DMS79 (cell line): ENCODE measurements at places on chromosomes 11 and 22.

GRCh38 chr11:131688048-131688693, 317.8 kb downstream of the NTM start:
- DNase-seq: no peak

GRCh38 chr11:86247608-86248007, 3.1 kb downstream of the EED start:
- no peak for DNase-seq

GRCh38 chr11:2521081-2521732, 76.4 kb downstream of the KCNQ1 start:
- no peak for DNase-seq

- DNase-seq: no peak
These were observed 71.8 kb upstream of the PAX6 start for GRCh38 chr11:31882951-31883392.

GRCh38 chr22:20117633-20118299, 740 bp upstream of the TRMT2A start:
- DNase-seq: no peak

- no peak for DNase-seq
These were observed 45.6 kb downstream of the TRMU start for GRCh38 chr22:46381142-46381541.

GRCh38 chr11:81421251-81421860, 1312.3 kb downstream of the FAM181B start:
- no peak for DNase-seq

DNA sequence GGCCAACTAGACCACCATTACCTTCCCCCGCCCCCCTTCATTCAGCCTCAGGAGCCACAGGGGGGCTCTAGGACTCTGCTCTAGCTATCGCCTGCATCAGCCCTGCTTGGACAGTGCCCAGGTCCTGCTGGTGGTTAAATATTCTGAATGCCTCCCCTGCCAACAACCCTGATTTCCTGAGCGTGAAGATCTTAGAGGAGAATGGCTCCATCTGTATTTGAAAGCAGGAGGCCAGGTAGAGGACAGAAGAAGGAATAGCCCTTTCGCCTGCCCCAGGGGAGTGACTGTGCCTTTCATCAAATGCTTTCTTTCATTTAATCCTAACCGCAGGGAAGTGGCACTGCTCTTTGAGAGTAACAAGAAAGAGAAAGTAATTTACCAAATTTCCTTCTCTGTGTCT, 69.2 kb downstream of the ISX start:
- DNase-seq: no peak

DNA sequence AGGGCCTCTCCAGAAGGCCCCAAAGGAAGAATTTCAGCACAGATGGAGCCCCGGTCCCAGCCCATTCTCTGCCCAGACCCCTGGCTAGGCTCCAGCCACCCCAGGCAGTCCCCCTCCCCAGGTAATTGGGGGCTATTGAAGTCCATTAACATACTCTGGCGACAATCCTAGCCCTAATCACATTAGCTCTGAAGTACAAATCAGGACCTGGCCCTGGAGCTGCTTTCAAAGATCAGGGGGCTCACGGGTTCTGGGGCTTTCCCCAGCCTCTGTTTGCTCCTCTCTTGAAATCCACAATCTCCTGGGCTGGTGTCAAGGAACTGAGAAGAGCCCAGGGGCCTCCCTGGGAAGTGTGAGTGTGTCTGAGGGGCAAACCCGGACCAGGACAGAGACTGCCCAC, 22.3 kb downstream of the FGF4 start:
- DNase-seq: no peak

DNA sequence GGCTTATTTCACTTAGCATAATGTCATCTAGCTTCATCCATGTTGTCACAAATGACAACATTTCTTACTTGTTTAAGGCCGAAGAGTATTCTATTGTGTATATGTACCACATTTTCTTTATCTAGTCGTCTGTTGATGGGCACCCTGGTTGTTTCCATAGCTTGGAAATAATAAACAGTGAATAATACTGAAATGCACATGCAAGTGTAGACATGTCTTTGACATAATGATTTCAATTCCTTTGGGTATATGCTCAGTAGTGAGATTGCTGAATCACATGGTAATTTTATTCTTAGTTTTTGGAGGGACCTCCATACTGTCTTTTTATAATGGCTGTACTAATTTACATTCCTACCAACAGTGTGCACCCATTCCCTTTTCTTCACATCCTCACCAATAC, 508.0 kb downstream of the NELL1 start:
- DNase-seq: no peak

GRCh38 chr22:50057278-50058060, 629 bp downstream of the TTLL8 start:
- no peak for DNase-seq

DNA sequence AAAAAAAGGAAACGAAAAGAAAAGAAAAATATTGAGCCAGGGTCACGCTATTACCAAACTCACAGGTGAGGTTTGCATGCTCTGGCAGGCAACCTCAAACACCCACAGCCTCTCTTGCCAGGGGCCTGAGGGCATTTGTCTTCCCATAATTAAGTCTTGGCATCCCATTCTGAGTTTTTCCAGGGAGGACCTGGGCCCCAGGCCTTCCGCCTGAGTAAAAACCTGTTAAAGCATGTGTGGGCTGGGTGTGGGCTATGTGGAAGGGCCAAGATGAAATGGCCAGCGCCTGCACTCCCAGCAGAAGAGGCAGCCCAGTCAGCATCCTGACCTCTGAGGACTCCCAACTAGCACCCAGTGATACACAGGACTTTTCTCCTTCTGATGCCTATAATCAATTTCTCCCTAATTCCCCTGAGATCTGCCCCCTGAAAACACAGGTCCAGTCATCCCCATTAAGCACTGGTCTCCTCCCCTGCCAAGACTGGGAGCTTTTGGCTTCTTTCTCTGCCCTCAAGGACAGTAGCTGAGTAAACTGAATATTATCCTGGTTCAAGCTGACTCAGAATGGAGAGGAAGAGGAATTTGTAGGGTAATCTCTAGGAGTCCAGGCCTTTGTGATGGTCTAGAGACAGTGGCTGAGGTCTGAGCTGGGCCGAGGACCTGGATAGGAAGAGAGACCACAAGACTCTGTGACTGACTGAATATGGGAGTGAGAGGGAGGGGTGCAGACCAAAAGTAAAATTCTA, 35.6 kb upstream of the ACER3 start:
- peak; percentile 37 for DNase-seq

DNA sequence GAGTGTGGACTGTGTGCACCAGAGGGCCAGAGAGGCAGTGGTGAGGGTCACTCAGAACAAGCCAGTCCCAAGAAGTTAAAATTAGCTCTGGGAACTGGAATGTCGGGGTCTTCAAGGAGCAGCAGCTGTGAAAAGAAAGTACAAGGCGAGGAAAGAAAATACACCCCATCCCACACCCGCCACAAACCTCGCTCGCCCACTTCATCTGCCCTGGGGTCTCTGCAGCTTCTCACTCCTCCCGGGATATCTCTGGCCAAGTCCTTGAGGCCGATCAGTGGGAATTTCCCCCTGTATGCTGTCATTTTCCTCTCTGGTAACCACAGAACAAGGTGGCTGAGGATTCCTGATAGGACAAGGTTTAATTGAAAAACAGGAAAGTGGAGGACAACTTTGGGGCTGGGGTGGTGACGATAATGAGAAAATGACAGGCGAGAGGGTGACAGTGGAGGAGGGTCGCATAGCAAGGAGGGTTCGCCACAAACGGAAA, 36.3 kb upstream of the TIMP3 start:
- no peak for DNase-seq

- DNase-seq: no peak
These were observed 46.9 kb downstream of the MSANTD4 start for GRCh38 chr11:105975128-105975527.

DNA sequence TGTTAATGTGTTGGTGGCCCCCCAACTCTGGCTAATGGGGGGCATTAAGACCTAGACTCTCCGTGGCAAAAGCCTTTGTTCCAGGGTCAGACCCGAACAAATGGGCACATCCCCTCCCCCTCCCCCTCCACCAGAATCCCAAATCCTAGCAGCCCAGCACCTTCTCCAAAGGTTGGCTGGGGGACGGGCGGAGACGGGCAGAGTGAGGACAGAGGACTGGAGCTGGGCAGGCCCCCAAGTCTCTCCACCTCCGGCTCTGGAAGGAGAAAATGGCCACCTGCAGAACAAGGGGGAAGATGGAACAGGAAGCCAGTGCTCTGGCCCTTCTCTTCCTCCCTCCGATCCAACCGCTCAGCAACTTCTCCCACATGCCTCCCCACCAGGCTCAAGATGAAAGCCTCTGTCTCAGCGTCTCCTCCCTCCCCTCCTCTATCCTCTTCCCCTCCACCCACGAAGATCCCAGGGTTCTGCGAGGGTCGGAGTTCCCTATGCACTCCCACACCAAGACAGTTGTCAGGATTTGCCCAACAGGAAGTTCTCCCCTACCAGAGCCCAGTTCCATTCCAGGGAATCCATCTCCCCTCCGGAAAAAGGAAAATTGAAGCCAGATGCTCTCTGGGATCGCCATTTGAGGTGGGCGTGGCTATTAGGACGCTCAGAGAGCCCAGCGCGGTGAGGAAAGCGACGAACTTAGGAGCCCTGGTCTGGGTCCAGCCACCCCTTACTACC, 20.1 kb downstream of the ADA2 start:
- DNase-seq: no peak

- DNase-seq: no peak
These were observed 19.3 kb downstream of the ART5 start for GRCh38 chr11:3622521-3622920.

DNA sequence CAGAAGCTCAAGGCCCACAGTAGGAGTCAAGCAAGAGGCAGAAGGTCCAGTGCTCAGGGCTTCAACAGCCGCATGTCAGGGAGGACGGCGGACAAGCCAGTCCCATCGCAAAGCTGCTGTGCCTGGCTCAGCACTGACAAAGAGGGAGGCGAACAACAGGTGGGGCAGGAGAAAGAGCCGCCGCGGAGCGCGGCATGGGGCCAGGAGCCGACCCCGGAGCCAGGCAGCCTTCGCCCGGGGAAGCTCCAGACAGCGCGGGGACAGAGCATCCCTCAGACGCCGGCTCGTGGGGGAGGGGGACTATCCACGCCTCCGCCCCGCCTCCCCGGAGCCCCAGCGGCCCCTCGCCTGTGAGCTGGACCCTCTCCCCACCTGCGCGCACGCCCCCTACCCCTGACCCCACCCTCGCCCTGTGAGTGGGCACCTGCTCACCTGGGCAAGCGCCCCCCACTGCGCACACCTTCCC, 369 bp downstream of the DHCR7 start:
- peak; percentile 33 for DNase-seq

DNA sequence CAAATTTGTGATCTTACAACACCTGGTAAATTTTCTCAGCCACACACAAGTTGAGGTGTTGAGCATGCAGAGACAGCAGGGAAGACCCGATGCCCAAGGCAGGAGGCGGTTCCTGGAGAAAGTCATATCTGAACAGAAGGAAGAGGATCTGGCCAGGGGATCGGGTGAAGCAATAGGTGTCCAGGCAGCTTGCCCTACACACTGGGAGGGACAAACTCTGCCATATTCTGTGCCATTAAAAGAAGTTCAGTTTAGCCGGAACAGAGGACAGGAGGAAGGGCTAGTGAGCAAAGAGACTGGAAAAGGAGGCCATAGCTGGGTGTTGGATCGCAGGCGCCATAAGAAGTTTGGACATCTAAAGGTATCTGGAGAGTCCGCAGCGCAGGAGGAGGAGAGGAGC, 76.5 kb downstream of the TMPRSS5 start:
- DNase-seq: no peak

DNA sequence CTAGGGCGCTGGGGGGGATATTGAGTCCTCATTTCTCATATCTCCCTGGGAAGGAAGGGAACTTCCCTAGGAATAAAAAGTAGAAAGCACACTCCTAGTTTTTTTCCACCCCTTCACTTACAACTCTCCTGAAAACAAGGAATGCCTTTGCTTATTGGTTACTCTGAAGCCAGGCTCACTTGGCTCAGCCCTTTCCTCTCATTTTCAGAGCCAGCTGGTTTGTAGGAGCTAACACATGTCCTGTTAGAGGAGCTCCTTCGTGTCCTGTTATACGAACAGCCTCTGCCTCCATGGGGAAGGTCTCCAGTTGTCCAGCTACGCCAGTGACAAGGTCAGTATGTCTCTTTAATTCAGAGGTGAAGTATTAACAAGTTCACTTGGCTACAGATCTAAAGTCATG, 17.6 kb downstream of the ALKBH8 start:
- DNase-seq: no peak

- no peak for DNase-seq
These were observed 2.3 kb downstream of the MYEOV start for GRCh38 chr11:69295995-69296889.
